ENCODE measurements at places on chromosomes 1 and 21. TPM values are rescaled to one million over a fixed set of nuclear protein-coding genes. Genes with fewer than 3 reads are reported as not detected.

Gene SPRR1B
- not detected for polyA plus RNA-seq

Gene RNU1-4
- not detected for polyA plus RNA-seq

Gene PCAT6
- polyA plus RNA-seq, result 1.4 TPM

Gene FAM163A
- not detected for polyA plus RNA-seq

Gene RGS8
- not detected for polyA plus RNA-seq

DNA sequence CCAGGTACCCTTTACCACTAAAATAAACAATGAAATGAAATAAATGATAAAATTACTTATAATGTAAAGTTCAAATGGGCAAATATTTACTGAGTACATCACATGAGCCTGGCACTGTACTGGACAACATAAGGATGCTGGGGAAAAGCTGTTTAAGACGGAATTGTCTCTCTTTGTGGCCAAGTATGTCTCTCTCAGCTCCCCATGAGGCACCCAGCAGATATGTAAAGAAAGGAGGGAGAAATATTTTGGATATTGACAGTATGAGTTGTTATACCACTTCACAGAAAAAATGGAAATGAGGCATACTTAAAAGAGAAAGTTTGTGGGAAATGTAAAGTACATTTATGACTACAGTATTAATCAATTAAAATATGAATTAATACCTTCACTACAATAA, 1.0 kb upstream of the TNFSF4 start:
- no peak for DNase-seq

GRCh38 chr1:239061770-239062169, 324.6 kb upstream of the CHRM3 start:
- no peak for DNase-seq

DNA sequence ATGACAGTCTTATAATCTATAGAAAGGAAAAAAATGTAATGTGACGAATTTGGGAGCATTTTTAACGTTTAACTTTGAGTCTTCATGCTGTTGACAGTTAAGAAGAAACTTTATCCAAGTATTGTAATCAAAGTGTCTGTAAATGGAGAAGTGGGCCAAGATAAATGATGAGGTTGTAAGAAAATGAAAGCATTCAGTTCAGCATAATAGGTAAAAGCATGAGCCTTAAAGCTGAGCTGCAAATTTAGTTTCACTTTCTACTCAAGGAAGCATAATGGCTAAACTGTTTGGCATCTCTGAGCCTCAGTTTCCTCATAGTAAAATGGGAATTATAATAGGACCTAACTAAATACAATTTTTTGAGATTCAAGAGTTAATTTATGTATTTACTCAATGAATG, 1554.8 kb downstream of the KCNT2 start:
- peak; percentile 3 for DNase-seq

GRCh38 chr1:9269721-9270120, 23.0 kb upstream of the SPSB1 start:
- no peak for DNase-seq
